ENCODE measurements at places on chromosomes 11 and 22. TPM values are rescaled to one million over a fixed set of nuclear protein-coding genes. Genes with fewer than 3 reads are reported as not detected.

GRCh38 chr11:8584511-8584910 lies 9.5 kb downstream of the STK33 start:
- DNase-seq: no peak

DNA sequence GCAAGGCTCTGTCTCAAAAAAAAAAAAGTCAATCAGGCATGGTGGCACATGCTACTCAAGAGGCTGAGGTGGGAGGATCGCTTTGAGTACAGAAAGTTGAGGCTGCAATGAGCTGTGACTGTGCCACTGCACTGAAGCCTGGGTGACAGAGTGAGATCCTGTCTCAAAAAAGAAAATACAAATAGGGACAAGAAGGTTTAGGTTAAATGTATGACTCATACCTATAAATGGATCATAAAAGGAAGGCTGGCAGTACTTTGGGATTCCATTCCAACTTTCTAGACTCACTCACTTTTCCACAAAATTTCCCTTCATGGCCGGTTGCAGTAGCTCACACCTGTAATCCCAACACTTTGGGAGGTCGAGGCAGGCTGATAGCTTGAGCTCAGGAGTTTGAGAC lies 25.6 kb upstream of the OSBP start:
- no peak for DNase-seq

- no peak for DNase-seq
Measured at GRCh38 chr11:25793637-25794036, 538.3 kb upstream of the ANO3 start.

DNA sequence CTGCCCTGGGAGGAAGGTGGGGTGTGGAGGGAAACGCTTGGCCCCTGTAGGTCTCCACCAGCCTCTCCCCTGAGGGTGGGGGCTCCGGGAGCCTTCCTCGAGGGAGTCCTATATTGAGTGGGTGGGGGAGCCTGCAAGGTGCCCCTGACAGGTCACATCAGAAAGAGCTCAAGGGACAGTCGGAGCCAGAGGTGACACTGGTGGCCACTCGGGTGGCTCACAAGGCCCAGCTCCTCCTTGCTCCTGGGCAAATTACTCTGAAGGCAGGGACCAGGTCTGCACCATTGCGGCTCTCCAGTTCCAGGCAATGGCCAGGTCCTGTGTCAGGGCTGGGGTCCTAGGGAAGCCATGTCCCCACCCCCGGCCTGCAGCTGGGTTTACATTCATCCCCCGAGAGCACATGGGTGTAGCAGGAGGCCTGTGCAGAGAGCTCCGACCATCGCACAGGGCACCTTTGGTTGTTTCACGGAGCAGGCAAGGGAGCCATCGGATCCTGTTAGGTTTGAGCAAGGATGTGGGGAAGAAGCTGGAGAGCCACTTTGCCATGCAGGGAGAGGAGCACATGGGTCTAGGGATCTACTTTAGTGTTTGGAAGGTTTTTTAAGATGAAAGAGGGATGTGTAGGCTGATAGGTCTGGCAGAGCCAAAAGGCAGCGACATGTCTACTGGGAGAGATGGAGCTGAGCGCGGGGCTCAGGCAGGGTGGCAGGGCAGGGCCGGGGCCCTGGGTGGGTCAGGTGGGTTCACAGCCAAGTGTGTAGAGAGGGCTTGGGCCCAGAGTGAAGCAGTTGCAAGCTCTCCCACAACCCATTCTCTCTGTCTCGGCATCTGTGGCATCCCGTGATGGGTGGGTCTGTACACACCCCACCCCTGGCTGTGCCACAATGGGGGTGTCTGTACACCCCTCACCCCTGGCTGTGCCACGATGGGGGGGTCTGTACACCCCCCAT lies 14.8 kb downstream of the CCND1 start:
- no peak for DNase-seq

PKDREJ gene
- 0.18 TPM for total RNA-seq

TRPC6 gene
- 3.3 TPM for total RNA-seq

DNA sequence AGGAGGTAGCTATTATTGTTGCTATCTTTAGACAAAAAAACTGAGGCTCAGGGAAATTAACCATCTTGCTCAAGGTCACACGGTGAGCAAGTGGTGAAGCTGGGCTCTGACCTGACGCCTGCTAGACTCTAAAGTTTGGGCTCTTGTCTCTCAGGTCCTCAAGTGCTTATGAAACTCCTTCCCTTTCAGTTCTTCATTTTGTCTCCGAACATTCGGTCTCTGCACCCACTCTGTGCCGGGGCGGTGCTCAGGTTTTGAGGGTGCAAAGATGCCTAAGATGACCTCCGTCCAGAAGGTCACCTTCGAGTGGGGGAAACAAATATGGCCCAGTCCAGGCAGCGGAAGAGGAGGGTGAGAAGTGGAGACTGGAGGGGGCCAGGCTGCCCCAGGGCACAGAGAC lies 16.0 kb downstream of the OVOL1 start:
- DNase-seq: no peak

DNA sequence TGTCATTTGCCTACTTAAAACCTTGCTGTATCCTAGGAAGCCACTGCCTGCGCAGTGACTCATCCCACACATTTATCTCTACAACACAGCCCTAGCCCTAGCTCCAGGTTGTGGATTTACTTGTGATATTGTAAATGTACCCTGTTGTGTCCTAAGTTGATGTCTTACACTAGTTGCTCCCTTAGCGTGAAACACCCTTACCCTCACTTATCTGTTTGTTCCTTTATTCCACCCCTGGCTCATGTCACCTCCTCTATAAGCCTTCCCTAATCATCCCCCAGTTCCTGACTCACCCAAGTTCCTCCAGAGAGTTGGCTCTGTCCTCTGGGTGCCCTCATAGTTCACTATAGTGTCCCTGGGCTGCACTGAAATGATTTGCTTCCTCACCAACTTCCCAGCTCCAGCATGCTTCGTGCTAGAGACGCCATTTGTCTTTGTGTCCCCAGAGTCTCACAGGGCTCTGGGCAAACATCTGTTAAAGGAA lies 431.8 kb upstream of the FAT3 start:
- DNase-seq: no peak

DNA sequence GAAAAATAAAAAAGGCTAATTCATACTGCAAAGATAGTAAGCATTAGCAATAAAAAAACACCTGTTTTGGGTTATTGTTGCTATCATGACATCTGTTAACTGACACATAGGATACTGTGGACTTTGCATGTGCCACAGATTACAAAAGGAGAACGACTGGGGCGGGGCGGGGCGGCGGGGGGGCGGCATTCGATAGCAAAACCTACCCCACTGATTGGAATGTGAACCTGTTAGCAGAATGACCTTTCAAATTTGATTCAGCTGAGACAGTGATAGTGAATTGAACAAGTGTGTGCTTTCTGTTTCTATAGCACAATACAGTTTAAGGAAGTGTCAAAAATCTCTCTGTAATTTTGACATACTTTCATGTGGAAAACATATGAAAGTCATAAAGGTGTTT lies 14.9 kb downstream of the MMP20 start:
- no peak for DNase-seq

ARVCF gene
- total RNA-seq: 59.4 TPM

DNA sequence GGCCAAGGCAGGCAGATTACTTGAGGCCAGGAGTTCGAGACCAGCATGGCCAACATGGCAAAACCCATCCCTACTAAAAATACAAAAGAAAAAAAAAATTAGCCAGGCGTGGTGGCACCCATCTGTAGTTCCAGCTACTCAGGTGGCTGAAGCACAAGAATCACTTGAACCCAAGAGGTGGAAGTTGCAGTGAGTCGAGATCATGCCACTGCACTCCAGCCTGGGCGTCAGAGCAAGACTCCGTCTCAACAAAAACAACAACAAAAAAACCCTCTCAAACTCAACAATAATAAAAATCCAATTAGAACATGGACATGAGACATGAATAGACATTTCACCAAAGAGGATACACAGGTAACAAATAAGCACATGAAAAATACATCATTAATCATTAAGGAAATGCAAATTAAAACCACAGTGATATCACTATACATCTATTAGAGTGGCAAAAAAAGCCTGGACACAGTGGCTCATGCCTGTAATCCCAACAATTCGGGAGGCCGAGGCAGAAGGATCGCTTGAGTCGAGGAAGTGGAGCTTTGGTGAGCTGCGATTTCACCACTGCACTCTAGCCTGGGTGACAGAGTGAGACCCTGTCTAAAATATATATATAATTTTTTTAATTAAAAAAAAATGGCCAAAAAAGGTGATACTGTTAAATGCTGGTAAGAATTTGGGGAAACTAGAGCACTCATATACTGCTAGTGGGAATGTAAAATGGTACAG lies 12.7 kb upstream of the SEPTIN5 start:
- DNase-seq: no peak

- DNase-seq: no peak
Measured at GRCh38 chr22:27090611-27091011, 433.2 kb downstream of the MIAT start.

GRCh38 chr11:118621071-118621783 lies 13.8 kb downstream of the PHLDB1 start:
- DNase-seq: peak; percentile 94

GRCh38 chr22:25928038-25928437 lies 186.1 kb downstream of the MYO18B start:
- DNase-seq: no peak

CCS gene
- total RNA-seq: 48.8 TPM

GRCh38 chr22:23104187-23104971 lies 34.1 kb downstream of the GNAZ start:
- no peak for DNase-seq

DNA sequence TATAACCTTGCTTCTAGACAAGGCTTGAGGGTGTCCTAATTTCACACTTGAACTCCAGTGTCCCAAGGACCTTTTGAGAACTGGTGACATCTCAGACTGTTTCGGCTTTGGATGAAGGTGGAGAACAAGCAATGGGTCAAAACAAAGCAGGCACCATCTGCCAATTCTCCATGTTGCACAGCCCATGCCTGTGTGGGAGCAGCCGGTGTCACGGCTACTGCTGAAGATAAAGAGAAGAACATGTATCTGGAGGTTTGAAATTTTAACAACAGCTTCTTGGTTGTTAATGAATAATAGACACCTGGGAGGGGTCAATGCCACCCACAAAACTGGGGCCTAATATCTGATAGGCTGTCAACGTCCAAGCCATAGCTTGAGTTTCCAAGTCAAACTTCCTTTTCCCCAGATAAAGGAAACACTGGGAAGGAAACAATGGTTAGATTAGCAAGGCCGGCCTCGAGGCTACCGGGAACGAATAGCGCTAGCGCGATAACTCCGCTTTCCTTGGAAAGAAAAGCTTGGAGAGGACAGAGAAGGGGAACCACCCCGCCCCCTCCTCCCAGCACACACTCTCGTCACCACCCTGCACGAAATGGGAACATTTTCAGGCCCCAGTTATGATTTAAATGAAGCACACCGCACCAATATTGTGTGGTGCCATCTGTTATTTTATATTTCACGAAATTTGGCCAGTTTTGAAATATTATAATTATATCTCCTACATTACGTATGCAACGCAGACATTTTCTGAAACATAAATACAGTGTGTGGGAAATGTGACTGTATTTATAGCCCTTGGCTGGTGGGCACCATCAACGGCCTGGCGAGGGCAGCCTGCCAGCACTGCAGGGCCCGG lies 21.8 kb upstream of the OPCML start:
- DNase-seq: no peak

HEPACAM gene
- 16.5 TPM for total RNA-seq

MPEG1 gene
- 18.0 TPM for total RNA-seq

GRCh38 chr22:50305393-50305922 lies 2.0 kb downstream of the PLXNB2 start:
- DNase-seq: no peak

GRCh38 chr22:36339171-36340065 lies 48.3 kb downstream of the MYH9 start:
- no peak for DNase-seq

FGF19 gene
- total RNA-seq: not detected

KCNJ11 gene
- 6.6 TPM for total RNA-seq

DNA sequence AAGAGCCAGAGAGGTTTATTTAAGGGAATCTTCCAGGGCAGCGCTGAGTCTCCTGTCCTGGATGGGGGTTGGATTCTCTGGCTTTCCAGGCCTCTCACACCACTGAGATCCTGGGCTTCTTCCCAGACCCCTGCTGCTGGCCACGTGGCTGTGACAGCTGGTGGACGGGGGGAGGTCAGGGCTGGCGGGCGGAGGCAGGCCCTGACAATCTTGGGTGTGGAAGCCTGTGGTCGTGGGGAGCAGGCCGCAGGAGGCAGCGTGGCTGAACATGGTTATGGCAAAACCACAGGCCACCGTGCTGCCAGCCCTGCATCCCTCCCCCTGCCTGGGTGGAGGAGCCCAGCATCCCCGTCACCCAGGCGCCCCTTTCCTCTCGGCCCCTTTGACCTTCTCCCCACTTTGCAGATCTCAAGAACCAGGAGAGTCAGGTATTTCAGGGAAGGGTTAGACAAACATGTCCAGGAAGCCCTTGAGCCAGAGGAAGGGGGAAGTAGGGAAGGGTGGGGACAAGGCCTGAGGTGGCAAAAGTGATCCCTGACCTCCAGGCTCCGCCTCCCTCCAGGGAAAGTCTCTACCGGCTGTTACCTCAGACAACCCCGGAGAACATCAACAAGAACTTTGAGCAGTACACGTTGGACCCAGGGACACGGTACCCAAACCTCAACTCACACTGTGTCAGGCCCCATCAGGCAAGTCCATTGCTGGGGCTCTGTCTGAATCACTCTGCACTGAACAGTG lies 111.8 kb downstream of the MICAL2 start:
- no peak for DNase-seq

CAT gene
- 82.6 TPM for total RNA-seq

DNA sequence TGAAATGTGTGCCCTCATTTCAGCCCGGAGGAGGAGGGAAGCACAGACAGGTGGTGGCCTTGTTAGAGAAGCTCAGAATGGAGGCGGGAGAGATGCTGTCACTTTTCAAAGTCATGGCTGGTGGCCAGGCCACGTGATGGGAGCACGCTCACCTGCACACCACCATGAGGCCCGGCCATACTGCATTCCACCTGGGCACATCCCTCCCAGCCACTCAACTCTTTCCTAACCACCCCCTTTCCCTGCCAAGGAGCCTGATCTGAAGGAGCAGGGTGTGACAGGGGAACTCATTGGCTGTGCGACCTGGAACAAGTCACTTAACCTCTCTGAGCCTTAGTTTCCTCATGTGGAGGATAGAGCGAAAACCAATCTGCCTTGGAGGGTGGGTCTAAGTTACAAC lies 364.5 kb downstream of the CTTN start:
- no peak for DNase-seq

DNA sequence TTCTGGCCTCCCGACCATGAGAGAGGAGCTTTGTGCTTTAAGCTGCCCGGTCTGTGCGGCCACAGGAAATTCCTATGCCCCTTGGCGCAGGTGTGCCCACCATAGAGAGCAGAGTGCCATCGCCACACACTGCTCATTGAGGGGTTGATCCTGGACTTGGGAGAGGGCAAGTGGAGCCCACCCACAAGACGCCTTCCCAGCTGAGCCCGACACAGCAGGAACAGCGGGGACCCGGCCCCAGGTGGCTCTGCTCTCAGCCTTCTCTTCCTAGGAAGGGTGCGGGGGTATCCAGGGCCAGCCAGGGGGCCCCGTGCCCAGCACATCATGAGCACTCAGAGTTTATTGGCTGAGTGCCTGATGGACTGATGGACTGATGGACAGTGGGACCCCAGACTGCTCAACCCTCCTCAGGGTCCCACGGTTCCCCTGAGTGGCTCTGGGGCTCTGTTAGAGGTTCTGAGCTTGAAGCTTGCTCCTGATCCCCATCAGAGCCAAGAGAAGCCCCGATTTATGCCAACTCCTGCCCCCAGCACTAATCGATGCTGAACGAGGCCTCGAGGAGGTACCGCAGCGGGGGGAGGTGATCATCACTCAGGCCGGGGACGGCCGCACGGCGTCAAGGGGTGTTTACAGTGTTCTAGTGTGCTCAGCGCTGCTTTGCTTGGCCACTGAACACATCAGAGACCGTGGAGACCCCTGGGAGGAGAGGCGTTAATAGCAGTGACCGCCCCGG lies 13.5 kb upstream of the MRGPRD start:
- DNase-seq: peak; percentile 51

GRCh38 chr11:90493379-90493778 lies 270.5 kb upstream of the CHORDC1 start:
- DNase-seq: no peak
